ENCODE measurements at places on chromosomes 2 and 18. TPM values are rescaled to one million over a fixed set of nuclear protein-coding genes. Genes with fewer than 3 reads are reported as not detected.

Gene SKOR2
- total RNA-seq, result not detected

Gene LYG2
- total RNA-seq, result not detected

Gene HOXD11
- total RNA-seq, result not detected

Gene FAM98A
- 54.9 TPM for total RNA-seq

Gene ASXL3
- 0.66 TPM for total RNA-seq

Gene ZNF804A
- total RNA-seq, result 2.3 TPM

Gene CCDC148
- 1.5 TPM for total RNA-seq

Gene CNOT9
- total RNA-seq, result 40.7 TPM

Gene DUSP2
- total RNA-seq, result 2.0 TPM

Gene FABP1
- not detected for total RNA-seq

Gene SCN9A
- 40.9 TPM for total RNA-seq

Gene LIMS3
- total RNA-seq, result 2.3 TPM

Gene PCARE
- not detected for total RNA-seq

Gene CAPN14
- 0.33 TPM for total RNA-seq

Gene CABYR
- 7.7 TPM for total RNA-seq

Gene SF3B6
- 101 TPM for total RNA-seq

Gene ACKR3
- total RNA-seq, result 3.0 TPM

Gene KLHL14
- not detected for total RNA-seq

Gene SH3BP4
- 67.5 TPM for total RNA-seq

Gene SNTG2
- not detected for total RNA-seq

Gene PLA2R1
- total RNA-seq, result 14.1 TPM

Gene SRD5A2
- total RNA-seq, result not detected

Gene SETBP1
- total RNA-seq, result 3.6 TPM
